Inflammatory macrophage treated with lipopolysaccharide for 1 hour (primary cell): ENCODE measurements at places on chromosomes 7 and 10.

GRCh38 chr7:157434701-157435100 lies 97.9 kb downstream of the DNAJB6 start:
- no peak for DNase-seq

DNA sequence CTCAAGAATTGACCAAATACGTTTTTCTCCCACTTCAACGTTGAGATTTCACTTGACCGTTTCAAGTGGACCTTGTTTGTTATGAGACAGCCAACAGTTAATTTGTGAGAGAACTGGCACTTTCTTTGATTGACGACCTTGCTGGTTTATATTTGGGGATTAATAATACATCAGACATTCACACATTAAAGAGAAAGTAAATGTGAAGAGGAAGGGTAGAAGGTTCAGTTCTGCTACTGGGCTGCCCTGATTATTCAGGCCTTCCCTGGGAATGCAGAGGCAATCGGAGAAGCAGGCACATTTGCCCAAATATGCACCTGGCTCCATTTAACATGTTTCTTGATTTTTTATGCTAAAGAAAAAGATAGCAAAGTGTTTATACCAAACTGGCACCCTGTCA lies 114.1 kb downstream of the POU6F2 start:
- DNase-seq = no peak

DNA sequence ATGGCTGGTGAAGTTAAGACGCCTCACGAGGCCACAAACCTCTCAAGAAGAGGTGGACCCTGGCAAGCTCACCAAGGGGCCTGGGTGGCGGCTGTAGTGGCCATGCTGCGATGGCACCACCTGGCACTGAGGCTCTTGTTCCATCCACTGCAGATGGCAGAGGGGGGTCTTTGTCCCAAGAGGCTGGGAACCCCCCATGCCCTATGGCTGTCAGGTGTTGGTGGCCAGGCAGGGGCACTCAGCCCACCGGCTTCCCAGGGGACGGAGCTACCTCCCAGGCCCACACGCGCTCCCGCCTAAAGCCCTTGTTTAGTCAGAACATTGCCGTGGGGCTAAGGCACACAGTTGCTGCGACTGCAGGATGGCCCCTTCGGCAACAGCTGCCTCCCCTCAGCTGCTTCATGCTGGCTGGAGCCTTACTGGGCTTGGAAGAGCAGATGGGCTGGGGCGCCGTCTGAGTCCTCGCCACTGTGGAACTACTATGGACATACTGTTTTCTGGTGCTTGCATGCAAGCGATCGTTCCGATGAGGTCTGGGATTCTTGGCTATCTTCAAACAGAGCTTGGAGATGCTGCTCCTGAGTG lies 46.8 kb downstream of the DPYSL4 start:
- no peak for DNase-seq

DNA sequence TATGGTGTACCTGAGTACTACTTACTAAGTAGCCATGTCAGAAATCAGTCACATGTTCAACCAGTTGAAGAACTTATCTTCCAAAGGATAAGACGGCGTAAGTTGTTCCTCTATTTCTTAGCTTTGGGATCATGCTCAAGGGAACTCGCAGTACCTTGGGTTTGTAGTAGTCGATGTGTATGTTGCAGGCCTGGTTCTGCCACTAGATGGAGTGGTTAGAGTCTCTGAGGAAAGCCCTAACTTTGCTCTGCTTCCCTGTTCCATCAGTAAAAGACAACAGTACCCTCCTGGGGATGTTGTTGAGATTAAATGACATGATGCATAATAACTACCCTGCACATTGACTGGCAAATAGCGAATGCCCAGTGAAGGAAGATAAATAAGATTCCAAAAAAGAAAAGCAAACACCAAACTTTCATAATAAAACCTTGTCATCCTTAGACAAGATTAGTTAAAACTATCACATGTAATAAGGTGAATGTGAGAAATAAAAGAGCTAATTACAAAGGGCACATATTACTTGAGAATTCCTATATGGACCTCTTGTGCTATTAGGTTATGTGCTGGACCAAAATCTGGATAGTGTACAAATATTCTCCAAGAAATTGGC lies 165.9 kb downstream of the ABCA13 start:
- DNase-seq = peak; percentile 10

DNA sequence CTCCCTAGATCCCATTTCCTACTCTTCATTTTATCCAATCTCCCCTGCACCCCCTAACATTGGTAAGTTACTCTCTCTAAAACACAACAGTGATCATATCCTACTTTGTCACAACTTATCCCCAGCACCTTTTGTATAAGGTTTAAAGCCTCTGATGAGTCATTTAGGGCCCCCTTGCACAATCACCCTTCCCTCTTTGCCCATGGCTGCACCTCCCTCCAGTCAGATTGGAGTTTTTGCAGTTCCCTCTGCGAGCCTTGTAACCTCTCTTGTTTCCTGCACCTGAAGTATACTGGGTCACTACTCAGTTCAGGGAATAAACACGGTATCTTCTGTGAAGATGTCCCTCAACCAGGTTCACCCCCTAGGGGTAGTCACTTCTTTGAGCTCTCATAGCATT lies 55.9 kb upstream of the ADRB1 start:
- DNase-seq = peak; percentile 85

GRCh38 chr7:50646069-50646468 lies 80.9 kb upstream of the DDC start:
- DNase-seq = no peak

DNA sequence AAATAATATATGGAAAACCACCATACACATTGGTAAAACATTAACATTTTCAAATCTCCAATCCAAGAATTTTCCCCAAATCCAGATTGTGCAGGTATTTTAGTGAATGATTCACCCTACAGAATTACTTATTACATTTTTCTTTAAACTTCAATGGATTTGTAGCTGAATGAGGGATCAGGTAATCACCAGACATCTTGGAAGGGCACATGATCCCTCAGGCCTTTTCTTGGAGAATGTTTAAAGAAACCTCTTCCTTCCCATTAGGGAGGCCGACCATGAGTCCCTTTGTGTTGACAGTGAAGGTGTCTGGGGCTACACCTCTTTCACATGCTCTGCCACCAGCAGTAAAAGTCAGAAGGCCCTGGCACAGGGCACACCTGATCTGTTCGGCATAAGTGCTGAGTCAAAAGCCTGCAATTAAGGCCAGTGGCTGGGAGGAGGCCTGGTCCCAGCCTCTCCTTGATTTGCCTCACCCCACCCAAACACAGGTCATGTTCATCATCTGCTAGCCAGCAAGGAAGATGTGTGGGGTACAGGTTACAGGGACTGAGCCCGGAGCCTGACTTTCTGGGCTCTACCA lies 207.7 kb downstream of the SNX10 start:
- DNase-seq = no peak

DNA sequence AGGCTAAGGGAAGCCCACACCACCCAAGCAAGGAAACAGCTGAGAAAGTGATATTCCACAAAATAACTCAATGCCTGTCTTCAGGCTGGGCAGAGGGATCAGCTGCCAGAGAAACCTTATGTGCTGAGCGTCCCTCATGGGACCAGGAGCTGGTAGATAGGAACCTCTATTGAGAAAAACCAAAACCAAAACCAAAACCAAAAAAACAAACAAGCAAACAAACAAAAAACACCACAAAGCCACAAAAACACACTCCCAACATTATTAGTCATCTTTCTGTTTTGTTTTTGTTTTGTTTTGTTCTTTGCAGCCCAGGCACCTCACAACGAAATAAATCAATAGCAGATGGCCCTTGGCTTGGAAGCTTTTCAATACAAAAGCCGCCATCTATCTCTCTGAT lies 760.8 kb upstream of the CELF2 start:
- no peak for DNase-seq

DNA sequence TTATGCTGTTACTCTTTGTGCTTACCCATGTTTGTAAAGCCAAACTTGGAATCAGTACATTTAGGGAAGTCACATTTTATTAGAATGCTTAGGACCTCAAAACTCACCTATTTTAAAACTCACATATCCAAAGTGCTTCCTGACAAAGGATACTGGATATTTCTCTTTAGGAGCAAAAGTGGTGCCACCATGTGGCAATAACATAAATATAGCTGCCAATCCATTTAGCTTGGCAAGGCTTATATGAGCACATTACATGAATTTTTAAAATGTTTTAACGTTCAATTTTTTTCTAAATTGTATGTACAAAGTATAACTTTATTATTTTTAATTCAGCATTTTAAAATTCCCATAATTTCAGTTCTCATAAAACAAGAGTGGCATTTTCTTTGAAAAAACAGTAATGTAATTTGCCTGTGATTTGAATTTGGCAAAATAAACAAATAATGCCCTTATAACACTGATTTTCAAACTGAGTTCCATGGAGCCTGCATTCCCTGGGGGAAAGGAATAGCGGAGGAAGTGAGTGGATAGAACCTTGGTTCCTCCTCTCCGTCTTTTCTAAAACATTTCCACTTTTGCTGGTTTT lies 75.4 kb downstream of the HDAC9 start:
- peak; percentile 25 for DNase-seq

- DNase-seq = no peak
These were observed 89.6 kb upstream of the ZNF804B start for GRCh38 chr7:88669913-88670312.

DNA sequence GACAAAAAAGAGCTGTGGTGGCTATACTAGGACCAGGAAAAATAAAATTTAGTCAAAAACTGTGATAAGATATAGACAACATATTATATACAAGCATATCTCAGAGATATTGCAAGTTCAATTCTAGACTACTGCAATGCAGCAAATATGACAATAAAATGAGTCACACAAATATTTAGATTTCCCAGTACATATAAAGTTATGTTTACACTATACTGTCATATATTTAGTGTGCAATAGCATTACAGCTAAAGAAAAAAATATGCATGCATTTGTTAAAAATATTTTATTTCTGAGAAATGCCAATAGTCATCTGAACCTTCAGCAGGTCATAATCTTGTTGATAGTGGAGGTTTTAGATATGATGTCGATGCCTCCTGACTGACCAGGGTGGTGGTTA lies 72.1 kb downstream of the AKR1C4 start:
- no peak for DNase-seq

DNA sequence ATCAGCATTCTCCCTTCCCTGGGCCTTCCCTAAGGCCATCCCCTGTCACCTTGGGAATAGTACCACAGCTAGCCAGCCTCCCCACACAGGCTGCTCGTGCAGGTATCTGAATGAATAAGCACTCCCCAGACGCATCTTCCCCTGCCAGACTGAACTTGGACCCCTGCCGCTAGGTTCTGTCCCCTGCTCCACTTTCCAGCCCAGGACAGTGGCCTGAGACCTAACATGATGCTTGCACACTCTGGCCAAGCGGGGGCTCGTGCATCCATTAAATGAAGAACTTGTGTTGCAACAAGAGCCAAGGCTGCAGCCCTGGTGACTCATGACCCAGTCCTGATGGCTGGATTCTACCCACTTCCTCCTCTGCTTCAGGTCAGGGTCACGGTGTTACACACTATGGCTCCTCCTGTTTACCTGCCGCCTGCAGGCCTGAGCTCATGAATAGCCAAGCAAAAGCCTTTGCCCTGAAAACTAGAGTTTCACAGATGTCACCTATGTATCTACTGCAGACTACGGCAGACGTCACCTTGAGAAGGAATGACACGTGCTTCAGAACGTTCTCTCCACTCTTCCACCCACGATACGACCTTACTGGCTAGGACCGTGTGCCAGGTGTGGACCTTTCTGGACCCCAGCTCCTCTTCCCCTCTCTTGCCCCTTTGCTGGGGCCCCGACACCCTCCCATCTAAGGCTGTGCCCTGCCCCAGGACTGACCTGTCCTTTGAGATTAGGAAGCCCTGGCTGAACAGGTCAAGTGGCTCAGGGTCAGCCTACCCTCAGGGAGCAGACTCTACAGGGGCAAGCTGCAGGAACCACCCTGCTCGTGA lies 6.5 kb downstream of the ASB13 start:
- peak; percentile 75 for DNase-seq

- no peak for DNase-seq
These were observed 416.6 kb downstream of the RPS24 start for GRCh38 chr10:78450239-78450638.

DNA sequence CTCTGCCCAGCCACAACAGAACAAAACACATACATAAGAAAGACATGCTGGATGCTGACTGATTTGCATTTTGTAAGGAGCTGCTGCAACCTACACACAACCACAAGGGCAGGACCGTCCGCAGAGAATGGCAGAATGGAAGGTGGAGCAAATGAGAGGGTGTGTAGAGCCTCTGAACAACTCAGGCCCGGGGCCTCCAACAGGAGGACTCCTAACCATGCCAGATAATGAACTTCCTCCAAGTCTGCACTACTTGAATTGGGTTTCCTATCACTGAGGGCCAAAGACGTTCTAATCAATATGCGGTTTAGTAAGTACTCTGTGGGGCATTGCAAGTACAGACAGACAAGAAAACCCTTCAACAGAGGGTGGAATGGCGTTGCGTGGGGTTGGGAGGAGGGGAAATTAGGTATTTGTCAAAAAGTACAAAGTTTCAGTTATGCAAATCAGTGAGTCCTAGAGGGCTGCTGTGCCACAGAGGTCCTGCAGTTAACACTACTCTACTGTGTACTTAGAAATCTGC lies 14.6 kb downstream of the VOPP1 start:
- DNase-seq = peak; percentile 75

DNA sequence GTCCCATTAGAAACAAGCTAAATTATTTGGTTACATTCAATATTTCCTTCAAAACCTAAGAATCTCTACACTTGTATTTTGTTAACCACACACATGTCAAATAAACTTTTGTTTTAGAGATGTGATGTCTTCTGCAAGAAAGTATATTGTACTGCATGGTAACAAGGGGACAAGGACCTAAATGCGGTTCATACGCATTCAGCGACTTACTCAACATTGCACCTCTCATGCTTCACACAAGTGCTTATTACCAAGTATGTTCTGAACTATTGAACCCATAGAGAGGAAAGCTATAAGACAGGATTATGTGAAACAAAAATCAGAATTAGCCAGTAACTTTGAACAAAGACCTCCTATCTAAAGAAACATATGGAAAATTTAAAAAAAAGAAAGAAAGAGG lies 68.3 kb downstream of the CREB5 start:
- DNase-seq = no peak

- no peak for DNase-seq
These were observed 1081.6 kb downstream of the TYW1 start for GRCh38 chr7:68078157-68078710.

GRCh38 chr7:12436896-12437535 lies 33.4 kb upstream of the VWDE start:
- no peak for DNase-seq

DNA sequence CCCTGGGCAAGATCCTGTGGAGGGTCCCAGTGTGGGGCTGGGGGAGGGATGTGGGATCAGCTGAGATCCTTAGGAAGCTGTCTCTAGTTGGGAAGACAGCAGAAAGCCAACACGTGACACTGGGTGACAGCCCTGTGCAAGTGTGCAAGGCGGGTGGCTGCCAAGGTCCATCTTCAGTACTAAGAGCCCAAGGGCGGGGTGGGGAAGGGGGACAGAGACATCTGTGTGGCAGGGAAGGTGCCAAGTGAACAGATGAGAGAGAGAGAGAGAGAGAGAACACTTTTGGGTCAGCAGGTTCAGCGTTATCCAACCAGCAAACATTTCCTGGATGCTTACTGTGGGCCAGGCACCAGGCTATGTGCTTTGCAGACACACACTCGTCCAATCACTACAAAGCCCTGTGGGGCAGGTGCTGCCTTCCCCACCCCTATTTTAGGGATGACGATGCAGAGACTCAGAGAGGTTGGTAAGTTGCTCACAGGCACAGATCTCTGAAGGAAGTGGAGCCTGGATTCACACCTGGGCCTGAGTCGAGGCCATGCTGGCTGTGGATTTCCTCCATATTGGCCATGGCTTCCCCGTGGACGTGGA lies 135.7 kb downstream of the GRK5 start:
- DNase-seq = no peak

- no peak for DNase-seq
These were observed 20.0 kb downstream of the SORCS1 start for GRCh38 chr10:107144490-107144889.
